ENCODE measurements at places on chromosomes 3 and 15.

DNA sequence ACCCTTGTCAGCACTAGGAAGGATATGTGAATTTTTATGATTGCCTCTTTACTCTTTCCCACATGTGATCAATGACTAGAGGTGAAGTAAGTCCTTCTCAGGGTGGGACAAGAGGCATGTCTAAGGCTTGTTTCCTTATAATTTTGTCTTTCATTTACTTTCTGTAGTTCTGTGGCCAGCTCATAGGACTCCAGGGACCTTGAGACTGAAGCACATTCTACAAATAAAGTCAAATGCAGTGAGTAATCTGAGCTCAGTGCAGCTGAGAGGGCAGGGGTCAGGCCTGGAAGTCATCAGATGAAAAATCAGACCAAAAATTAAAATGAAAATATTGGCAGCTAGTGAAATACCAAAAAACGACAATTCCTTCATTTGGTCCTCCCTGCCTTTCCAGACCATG is 424.7 kb upstream of the THBS1 start:
- no peak for DNase-seq

DNA sequence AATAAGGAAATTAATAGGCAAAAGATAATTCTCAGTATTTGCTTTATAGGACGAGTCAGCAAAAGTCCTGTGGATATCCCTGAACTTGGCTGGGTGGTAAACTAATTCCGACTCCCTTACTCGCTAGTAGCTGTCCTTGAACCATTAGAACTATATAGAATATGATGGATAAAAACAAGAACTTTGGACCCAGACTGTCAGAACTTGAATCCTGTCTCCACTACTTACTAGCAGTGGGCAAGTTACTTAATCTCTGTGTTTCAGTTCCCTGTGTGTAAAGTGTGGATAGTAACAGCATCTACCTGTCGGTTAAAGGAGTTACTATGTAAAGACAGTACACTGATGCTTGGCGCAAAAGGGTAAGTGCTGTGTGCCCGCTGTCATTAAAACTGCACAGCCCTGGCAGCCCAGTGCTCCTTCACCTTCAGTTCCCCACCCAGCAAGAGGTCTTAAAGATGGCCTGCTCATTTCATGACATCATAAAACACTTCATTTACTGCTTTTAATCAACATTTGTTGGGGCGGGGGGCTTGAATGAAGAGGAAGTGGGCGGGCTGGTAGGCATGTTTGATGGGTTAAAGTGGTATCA is 7.3 kb downstream of the TPM1 start:
- DNase-seq, result no peak

DNA sequence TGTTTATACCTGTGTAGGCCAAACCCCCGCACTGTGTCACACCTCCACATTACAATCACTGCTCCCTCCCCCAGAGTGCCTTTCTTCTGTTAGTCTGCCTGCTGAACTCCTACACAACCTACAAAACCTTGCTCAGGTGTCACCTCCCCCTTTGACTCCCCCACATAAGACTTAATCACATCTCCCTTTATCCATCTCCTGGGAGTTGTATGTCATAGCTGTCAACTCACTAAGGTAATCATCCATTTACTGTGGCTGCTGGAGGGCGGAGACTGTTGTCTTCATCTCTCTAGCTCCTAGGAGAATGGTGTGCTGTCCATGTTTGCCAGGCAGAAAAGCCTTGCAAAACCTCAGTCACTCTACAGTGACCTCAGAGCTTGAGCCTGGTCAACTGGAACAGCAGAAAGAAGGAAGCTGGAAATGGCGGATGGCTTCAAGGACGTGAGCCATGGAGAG is 43.8 kb downstream of the ZNF710 start:
- DNase-seq, result no peak

DNA sequence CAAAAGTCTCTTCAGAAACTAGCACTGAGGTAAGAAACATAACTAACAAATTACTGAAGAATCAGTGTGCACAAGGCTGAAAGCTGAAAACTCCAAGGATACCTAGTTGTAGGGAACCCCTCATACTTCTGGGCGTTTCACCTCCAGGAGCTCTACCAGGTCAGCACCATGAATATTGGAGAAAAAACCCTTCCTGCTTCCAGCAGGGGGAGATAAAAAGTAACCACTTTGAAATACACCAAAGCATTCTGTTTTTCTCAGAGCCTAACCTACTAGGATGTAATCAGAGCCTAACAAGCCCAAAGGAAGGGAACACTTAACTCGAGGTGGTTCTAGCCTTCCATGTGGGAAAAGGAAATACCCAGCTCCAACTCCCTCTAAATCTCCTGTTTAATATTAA is 175.8 kb upstream of the MME start:
- DNase-seq, result no peak

DNA sequence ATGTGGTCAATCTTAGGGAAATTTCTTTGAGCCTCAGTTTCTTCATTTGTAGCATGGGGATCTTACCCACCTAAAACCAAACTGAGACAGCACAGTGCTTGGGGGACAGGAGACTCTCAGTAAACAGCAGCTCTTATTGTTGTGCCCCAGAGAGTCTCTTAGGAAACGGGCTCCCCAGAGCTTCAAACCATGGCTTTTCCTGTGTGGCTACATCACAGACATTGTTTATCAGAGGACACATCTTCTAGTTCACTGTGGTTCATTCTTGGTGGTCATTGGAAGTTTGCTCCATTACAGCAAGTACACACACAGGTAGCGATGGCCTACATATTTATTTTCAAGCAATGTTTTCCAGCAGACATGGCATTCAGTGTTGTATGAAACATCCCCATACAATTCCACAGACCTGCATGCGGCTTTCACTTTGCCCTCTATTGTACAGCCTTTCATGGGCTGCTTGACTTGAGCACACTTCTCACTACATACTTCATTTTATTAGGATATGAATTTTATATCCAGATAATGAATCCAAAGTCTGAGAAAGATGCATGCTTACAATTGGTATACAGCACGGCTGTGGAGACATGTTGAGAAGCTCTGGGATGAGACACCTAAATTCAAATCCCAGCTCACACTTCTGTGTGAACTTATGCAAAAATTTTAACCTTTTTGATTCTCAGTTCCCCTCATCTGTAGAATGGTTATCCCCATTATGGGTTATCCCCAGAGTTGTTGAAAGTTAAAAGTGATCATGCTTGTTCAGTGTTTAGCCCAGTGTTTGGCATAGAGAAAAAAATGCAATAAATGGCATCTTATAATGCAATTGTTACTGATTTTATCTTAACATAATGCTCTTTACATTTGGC is 84.8 kb upstream of the ICE2 start:
- DNase-seq, result no peak
